ENCODE measurements at places on chromosomes 5 and 9.
A peak's percentile ranks its signal among the peaks of the same experiment; 100 is the strongest.

DNA sequence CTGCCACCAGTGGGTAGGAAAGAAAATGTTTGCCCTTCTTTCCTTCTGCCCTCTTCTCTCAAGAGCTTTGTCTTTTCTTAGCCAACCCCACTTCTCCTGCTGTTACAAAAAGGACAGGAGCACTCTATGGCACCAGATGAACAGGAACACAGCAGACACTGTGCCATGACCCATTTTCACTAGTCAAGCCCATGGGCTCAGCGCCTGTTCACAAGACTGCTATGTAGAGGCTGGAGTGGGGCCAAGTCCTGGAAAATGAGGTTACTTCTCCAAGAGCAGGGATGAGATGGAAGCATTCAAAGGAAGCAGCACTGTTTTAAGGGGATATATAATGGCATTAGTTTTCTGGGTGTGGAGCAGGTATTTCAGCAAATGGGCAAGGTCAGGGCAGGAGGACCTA lies 46.8 kb upstream of the GRAMD2B start:
- DNase-seq, result peak; percentile 70

DNA sequence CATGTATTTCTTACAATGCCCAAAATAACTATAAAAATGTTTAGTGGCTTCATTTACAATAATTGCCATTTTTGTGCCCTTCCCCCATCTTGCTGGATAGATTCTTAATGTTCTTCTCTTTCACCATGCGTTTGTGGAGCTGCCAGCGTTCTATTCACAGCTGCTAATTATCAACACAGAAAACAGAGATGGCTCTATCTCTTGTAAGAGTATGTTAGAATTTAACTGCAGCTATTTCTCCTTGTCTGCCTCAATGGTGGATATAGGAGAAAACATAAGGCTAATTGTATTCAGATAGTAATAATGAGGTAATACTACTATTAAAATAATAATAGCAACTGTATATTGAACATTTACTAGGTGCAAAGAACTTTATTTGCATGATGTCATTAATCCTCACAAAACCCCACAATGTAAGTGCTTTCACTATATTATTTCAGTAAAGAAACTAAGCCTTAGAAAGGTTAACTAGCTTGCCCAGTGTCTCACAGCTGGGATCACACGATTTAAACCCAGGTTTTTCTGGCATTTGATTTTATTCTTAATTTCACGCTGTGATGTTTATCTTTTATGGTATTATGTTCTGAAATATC lies 50.1 kb downstream of the JAKMIP2 start:
- no peak for DNase-seq

GRCh38 chr9:104094534-104095015 lies 466 bp downstream of the SMC2 start:
- DNase-seq, result no peak

- DNase-seq, result no peak
Observed at GRCh38 chr5:124043456-124043855, 531.5 kb downstream of the CSNK1G3 start.

- no peak for DNase-seq
Observed at GRCh38 chr9:89436963-89437625, 60.8 kb downstream of the SEMA4D start.

Data from posterior cingulate gyrus (tissue), 11 donors.